ENCODE measurements at places on chromosomes 7 and 10.

DNA sequence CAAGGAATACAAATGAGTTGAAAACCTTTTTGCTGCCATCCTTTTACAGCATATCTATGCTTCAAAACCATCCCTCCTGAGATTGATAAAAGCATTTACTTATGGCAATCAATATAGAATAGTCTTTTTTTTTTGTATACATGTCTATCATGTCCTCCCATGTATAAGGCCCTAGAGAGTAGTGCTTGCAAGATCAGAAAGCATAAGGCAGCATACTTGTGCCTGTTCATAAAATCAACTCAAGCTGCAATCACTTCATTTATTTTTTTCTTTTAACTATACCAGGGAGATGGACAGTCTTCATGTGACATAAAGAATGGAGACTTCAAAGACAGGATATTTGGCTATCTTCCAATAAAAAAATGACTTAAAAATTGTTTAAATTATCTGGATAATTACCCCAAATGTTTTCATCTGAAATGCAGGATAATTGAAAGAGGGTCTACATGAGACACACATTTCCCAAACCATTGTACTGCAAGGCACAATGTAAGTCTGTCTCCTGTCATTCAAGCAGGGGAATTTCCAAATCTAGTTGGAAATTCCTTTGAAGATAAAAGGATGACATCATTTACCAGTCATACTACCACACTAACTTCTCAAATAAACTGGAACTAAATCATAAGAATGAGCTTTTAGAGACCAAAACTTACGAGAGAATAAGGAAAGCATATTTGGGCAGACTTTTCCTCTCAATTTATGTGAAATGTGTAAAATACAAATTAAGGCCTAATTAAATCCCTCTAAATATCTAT lies 22.5 kb downstream of the LRRN3 start:
- no peak for DNase-seq
- no peak overlapping the region for H3K4me3 ChIP-seq
- no peaks in the 10 kb centered on the region for H3K36me3 ChIP-seq
- peaks cover 4% of the 10 kb centered on the region for H3K4me1 ChIP-seq
- no peaks in the 10 kb centered on the region for H3K27me3 ChIP-seq

DNA sequence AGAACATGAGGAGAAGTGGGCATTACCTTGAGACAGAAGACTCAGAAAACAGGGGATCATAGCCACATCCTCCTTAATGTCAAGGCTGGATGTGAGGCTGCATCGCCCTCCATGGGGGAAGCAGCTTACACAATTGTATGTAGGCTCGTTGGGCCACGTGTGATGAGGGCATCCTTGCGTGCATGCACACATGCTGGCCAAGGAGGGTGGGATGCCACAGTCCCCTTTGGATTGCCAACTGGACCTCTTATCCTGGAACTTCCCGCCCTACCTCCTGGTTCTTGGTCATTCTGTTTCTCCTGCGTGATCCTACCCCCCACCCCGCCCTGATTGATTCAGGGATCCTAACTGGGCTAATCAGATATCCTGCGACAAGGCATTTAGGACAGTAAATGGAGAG lies 102.0 kb downstream of the PRKAG2 start:
- no peak overlapping the region for H3K4me3 ChIP-seq
- H3K27ac ChIP-seq = no peak overlapping the region
- no peaks in the 10 kb centered on the region for H3K36me3 ChIP-seq
- H3K4me1 ChIP-seq = no peaks in the 10 kb centered on the region

DNA sequence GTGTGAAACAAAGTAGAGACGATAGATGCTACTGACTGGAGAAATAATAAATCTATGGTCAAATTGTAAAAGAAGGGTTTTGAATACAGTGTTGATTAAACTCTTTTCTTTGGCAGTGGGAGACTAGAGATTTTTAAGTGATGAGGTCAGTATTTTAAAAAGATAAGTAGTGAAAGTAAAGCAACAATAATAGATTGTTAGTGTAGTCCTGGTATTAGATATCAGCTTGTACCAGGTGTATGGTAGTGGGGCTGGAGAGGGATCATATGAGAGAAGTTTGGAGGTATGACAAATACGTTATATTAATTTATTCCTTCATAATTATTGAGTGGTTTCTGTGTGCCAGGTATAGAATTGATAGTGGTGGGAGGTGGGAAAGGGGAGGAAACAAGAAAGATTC lies 25.2 kb downstream of the PHTF2 start:
- H3K36me3 ChIP-seq = peaks cover 7% of the 10 kb centered on the region
- no peak overlapping the region for H3K4me3 ChIP-seq
- H3K27ac ChIP-seq = no peak overlapping the region
- DNase-seq = no peak
- H3K27me3 ChIP-seq = no peaks in the 10 kb centered on the region

DNA sequence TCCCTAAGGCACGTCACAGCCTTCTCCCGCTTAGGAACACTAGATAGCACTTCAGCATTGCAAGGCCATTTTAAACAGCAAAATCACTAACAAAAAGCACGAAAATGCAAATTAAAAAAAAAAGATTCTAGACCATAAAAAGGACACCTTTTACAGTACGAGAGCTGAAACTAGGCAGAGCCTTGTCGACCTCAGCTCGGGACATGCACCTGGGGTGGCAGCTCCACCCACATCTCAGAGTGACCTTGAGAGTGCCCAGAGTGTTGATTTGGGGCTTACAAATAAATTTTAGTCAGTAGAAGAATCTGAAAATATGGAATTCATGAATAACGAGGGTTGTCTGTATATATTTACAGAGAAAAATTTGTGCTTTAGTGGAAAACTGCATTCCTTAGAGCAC lies 1.1 kb downstream of the MRPS24 start:
- peaks cover 16% of the 10 kb centered on the region for H3K36me3 ChIP-seq
- peaks cover 23% of the 10 kb centered on the region for H3K4me1 ChIP-seq
- peak overlapping the region; percentile 63 for H3K4me3 ChIP-seq
- no peak overlapping the region for H3K27ac ChIP-seq
- DNase-seq = no peak

All from GM23338 (cell line).